HT-29 (cell line): ENCODE measurements at places on chromosomes 16 and 17. TPM values are rescaled to one million over a fixed set of nuclear protein-coding genes. Genes with fewer than 3 reads are reported as not detected.

The PRSS22 gene
- total RNA-seq = 97.1 and 114 TPM in 2 replicates

GRCh38 chr16:67884684-67885083 lies at the start of gene NRN1L:
NRN1L (plus strand) TSS chr16:67884885; CDS start chr16:67884904, 19 bp downstream.
- DNase-seq = no peak

DNA sequence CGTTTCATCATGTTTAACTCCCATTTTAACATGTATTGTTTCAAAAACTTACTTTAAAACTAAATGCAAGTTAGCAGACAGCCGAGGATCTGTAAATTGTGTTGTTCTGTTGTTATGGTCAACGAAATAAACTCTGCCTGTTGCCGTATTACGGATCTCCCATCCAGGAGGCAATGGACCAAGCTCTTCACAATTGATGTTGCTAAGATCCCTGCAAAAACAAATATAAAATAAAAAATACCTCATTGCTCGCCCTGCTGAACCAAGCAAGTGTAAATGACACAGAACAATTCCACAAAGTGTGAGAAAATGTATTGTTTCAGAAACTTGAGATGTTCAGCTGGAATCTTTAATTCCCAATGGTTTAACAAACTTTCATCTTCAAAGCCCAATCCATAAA lies 65.0 kb downstream of the CEP95 start:
- no peak for DNase-seq

GRCh38 chr17:17090642-17091103 lies 48.4 kb downstream of the MPRIP start:
- peak; percentile 51 for DNase-seq

DNA sequence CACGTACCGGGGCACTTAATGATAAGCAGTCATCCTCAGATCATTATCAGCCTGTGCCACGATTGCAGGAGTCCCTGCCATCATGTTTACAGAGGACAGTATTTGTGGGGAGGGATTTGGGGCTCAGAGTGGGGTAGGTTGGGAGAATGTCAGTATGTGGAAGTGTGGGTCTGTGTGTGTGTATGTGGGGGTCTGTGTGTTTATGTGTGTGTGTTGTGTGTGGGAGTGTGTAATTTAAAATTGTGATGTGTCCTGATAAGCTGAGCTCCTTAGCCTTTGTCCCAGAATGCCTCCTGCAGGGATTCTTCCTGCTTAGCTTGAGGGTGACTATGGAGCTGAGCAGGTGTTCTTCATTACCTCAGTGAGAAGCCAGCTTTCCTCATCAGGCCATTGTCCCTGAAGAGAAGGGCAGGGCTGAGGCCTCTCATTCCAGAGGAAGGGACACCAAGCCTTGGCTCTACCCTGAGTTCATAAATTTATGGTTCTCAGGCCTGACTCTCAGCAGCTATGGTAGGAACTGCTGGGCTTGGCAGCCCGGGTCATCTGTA lies 13.5 kb upstream of the EFCAB13 start:
- DNase-seq = no peak

GRCh38 chr17:81003711-81004475 lies 12.3 kb downstream of the CHMP6 start:
- DNase-seq = no peak

- DNase-seq = no peak
Observed at GRCh38 chr16:21647562-21648164, 4.7 kb downstream of the IGSF6 start.
